ENCODE measurements at places on chromosomes 4 and X.

- DNase-seq, result no peak
Measured at GRCh38 chr4:168683595-168683994, 186.7 kb downstream of the PALLD start.

DNA sequence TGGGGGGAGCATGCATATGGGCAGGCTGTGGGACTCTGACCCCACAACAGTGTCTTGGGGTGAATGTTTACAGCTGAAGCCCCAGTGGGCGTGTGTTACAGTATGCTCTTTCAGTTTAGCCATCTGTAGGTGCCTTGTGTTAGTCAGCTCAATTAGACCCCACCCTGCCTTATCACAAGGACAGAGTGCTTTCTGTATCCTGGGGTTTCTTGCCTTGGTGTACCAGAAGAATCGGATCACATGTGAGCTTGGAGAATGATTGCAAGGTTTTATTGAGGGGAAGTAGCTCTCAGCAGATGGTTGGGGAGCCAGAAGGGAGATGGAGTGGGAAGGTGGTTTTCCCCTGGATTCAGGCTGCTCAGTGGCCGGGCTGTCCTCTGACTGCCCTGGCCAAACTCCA is 27.3 kb downstream of the SH3BGRL start:
- DNase-seq, result no peak

DNA sequence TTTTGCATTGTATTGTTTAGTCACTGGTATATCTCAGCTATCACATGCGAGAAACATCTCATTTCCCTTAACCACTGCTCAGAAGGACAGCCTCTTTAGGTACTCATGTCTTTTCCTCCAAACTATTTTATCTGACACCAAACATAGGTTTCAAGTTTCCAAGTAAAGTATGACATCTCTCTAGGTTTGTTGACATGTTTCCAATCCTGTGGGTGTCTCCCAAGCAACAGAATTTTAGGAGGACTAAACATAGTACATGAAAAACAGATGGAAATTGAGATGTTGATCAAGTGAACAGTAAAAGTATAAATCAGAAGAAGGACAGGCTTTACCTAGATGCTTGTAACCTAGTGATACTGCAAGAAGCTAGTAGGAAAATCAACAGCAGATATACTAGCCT is 371.4 kb downstream of the DTHD1 start:
- DNase-seq, result no peak

GRCh38 chr4:107806196-107806595 is 18.5 kb upstream of the SGMS2 start:
- no peak for DNase-seq

DNA sequence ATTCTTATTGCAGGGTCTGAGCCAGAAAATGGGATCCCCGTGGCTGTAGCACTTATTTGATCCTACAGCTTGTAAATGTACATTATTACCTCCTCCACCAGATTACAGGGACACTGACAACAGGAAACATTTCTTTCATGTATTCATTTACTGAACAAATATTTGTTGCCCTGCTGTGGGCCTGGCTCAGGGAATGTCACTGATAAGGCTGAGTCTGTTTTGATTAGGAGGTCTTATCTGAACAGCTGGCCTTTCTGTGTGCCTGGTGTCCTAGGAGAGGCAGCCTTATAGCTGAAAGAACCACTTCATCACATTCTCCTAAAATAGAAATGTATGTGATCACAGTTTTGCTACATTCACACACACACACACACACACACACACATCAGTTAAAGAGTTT is 45.5 kb upstream of the PROM1 start:
- no peak for DNase-seq

DNA sequence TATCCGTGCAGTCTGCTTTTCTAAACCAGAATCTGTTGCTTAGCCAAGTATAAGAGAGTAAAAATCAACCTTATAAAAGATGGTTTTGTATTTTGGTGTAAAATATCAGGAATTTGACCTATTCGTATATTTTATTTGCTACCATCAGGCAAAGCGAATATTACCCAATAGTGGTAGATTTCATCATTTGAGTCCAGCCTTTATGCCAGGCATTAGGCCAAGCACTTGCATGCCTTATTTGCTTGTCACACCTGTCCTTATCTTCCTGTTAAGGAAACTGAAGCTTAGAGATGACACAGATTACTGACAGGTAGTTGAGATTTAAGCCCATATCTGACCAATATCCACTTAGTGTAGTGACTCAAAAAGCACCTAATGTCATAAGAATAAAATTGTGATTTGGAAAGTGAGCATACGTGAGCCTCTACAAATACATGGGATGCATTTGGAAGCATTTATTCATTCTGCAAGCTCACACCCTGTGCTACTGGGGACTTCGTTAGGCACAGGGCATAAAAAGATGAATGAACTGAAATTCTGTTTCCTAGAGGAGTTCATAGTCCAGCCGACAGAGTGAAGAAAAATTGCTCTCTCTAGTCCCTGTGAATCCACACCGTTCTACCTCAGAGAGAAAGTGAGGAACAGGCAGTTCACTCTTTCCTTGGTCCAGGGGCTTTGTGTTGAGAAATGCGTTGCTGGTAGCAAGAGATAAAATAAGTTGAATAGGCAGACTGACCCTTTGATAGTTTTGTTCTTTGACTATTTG is 2.3 kb upstream of the RNF212 start:
- no peak for DNase-seq

GRCh38 chrX:120021927-120022326 is 55.6 kb downstream of the RHOXF2B start:
- no peak for DNase-seq

DNA sequence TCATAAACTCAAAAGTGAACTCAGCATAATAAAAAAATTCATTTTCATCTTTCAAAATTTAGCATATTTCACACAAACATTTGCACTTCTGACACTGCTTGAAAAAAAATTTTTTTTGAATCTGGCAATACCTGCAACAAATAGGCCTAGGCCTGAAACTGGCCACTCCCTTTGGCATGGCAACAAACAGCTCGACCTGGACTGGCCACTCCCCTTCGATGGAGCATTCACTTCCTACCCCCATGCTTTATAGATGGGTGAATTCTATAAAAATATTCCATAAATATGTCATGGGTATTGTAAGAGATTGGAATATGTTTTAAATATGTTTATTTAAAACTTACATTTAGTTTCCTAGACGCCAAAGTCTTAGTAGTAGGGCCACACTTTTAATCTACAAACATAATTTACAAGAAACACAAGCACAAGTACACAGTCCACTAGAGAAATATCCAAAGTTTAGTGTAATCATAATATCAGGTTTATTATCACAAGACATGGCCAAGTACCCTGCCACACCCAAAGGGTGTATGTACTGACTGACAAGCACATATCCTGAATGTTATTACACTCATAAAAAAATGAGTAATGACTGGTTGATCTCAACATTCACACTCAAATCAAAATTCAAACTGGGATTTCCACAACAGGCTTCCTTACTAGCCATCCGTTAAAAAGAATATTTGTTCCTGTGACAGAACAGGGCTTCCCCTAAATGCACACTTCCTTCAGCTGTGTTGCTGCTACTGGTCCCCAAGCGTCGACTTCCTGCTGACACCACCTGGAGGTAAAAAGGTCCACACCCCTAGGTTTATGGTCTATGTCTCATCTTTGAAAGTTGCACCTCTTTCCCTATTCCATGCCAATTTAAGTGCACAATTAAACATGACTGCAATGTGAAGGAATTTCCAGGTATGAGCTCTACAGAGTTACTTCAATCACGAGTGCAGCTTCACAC is 271.5 kb downstream of the NR3C2 start:
- DNase-seq, result no peak

- no peak for DNase-seq
Measured at GRCh38 chr4:151961456-151961855, 200.6 kb upstream of the GATB start.

- no peak for DNase-seq
Measured at GRCh38 chr4:126051689-126052424, 737.1 kb downstream of the FAT4 start.

GRCh38 chr4:159506801-159507517 is 404.1 kb downstream of the RAPGEF2 start:
- no peak for DNase-seq

All from activated CD4-positive, alpha-beta T cell treated with anti-CD3 and anti-CD28 coated beads, Interleukin-10, Interleukin-2, amounts not matched to agents 100 ng/mL and 50 ng/mL, durations not matched to agents 16 hours and 8 hours (primary cell).